ENCODE measurements at places on chromosomes 13 and 19. TPM values are rescaled to one million over a fixed set of nuclear protein-coding genes. Genes with fewer than 3 reads are reported as not detected.

- DNase-seq, result no peak
Measured at GRCh38 chr13:85170372-85170771, 628.8 kb downstream of the SLITRK6 start.

DNA sequence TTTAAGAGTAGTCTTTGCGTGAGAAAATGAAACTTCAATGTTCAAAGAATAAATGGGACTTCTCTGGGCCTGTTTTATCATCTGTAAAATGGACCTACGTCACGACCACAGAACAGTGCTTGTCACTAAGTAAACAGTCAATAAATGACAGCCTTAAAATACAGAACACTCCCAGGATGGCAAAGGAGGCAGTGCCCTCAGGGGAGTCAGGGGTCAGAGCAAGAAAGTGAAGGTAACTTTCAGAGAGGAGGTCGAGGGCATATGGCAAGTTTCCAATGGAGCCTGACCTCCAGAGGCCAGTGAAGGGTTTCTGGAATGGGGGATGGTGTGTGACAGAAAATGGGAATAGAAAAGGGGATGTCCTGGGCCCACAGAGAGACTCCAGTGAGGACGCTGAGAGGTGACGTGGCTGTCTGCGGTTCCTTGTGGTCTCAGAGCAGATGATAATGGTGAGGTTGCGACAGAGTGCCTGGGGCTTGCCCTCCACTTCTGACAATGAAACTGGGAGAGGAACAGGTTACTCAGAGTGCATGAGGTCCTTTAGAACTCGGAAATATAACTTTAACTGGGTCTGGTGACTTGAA lies 91.8 kb downstream of the UBL3 start:
- peak; percentile 86 for DNase-seq

- DNase-seq, result no peak
Measured at GRCh38 chr19:4052114-4052992, 14.3 kb downstream of the ZBTB7A start.

DNA sequence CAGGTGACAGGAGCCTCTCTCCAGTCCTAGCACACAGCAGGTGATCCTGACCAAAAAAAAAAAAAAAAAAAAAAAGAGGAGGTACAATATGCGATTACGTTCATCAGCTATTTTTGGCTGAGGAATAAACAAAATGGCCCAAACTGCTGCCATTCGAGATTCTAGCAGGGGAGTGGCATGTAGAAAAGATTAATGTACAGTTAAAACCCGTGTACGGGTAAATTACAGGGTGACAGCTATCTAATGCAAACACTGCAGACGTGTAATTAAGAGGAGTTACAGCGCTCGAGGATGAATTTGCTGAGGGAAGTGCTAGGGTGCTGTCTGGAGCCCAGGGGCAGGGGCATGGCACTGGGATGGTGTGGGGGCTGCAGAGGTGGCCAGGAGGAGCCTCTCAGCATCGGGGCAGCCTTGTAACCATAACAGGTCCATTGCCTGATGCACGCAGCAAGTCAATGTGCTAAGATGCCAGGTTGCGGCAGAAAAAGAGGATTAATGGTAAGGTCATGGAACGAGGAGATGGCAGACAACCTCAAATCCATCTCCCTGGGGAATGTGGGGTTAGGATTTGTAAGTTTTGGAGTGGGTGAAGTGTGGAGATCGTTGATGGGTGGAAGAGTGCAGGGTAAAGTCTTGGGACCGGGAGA lies 17.4 kb downstream of the CHST8 start:
- DNase-seq, result no peak

PTH2 gene
- total RNA-seq, result not detected

Data from activated CD4-positive, alpha-beta memory T cell treated with anti-CD3 and anti-CD28 coated beads for 36 hours (primary cell).